ENCODE measurements at places on chromosomes 1 and 21.

DNA sequence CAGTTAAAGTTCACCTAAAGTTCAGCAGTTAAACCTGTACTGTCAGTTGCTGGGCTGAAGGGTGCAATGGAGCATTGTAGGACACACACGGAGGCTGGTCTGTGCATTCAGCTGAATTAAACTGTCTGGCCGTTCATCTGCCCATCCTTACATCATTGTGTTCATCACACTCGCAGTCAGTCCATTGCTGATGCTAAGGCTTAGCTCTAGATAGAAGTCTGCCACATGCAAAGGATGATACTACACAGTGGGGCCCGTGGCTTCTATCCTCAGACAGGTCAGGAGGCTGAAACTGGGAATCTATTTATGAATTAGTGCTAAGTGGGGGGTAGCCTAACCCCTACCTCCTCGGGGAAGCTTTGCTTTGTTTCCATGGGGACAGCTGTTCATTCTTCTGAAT is 60.4 kb downstream of the CNIH3 start:
- no peak for DNase-seq

GRCh38 chr1:23556635-23557470 is 2.4 kb downstream of the ID3 start:
- DNase-seq: no peak

GRCh38 chr1:241964550-241965282 is 7.1 kb downstream of the BECN2 start:
- DNase-seq: no peak

DNA sequence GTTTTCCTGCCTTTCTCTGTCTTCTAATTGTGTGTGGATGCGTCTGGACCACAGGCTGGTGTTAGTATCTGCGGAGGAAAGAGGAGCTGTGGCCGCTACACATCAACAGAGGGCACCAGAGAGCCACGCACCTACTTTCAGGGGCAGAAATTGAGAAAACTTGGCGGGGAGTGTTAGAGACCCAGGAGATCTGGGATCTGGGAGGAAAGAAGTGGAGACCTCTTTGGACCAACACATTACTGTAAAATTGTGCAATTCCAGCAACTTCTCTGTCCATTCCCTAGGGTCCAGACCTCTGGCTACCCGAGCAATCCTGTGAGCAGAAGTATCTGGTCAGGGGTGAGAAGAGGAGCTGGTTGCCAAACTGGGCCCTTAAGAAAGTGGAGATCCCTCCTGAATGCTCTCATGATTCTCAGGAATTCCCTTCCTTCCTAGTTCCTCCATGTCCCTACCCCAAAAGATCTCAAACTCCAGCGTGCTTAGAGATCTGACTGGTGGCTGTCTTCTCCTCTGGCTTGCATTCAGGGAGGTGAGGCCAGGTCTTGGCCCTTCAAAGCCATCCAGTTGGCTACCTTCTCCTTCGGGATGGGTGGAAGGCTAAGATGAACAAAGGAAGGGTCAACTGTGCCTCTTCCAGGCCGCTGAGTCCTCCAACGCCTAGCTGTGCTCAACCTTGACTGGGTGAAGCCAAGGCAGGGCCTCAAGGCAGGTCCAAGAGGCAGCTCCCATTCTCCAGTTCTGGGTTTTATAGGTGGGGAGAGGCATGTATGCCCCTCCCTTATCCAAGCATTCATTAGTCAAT is 1.2 kb upstream of the KIRREL1 start:
- DNase-seq: peak; percentile 82

DNA sequence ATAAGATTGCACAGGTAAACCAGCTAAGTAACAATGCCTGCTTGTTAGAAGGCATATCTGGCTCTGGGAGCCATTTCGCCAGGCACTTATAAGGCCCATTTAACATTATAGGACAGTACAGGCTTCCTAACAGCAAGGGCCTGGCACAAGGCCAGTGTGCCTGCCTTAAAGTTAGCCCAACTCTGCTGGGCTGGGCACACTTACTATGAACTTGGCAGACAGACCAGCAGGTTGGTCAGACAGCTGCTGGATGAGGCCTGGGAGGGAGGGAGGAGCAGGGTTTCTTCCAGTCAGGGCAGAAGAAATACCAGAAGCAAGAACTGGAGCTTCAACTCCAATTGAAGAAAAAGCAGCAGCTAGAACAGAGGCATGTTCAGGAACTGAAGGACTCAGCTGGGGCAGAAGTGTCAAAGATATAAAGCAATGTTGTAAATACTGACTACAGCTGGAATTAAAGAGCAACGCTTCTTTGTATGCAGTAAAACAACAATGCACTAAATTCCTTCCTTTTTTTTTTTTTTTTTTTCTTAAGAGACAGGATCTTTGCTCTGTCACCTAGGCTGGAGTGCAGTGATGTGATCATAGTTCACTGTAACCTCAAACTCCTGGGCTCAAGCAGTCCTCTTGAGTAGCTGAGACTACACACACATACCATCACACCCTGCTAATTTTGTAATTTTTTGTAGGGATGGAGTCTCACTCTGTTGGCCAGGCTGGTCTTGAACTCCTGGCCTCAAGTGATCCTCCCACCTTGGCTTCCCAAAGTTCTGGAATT is 4.9 kb downstream of the CACHD1 start:
- peak; percentile 19 for DNase-seq

GRCh38 chr1:27632387-27633297 is 2.3 kb downstream of the FGR start:
- DNase-seq: no peak

DNA sequence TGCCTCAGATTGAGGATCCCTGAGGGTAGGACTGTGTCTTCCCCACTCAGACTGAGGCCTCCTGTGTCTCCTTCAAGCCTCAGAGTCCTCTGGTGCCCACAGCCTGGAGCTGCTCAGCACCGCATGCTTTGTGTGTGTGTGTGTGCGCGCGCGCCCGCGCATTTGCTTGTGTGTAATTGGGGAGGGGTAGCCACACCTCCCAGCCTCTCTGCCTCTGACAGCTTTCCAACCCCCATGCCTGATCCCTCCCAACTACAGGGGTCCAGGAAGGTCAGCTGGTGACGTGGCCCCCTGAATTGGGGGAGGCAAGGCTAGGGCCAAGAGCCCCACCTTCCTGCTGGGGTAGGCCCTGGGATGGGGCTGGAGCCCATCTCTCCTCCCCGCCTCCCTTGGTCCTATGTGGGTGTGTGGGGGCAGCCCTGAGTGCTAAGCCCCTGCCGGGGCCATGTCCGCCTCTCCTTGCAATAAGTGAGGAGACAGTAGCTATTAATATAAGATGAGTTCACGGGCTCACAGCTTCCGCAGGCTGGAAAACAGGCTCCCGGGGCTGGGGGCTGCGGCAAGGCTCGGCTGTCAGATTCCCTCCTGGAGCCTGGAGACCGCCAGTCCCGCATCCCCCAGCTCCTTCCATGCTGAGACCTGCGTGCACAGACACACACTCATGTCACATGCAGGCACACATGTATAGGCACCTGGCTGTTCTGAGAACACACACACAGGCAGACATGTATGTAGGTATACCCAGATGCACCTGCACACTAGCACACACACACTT is 7.0 kb downstream of the GPR3 start:
- no peak for DNase-seq

Measured in Ammon's horn (tissue), 1 donor.